ENCODE measurements at places on chromosomes 3 and 15. TPM values are rescaled to one million over a fixed set of nuclear protein-coding genes. Genes with fewer than 3 reads are reported as not detected.

- H3K36me3 ChIP-seq = no peaks in the 10 kb centered on the region
- no peak overlapping the region for H3K4me3 ChIP-seq
- H3K4me1 ChIP-seq = no peaks in the 10 kb centered on the region
Measured at GRCh38 chr3:143389388-143389787, 269.8 kb downstream of the CHST2 start.

- no peaks in the 10 kb centered on the region for H3K4me1 ChIP-seq
- H3K27me3 ChIP-seq = no peaks in the 10 kb centered on the region
- no peak for DNase-seq
Measured at GRCh38 chr15:73712107-73712506, 27.9 kb downstream of the CD276 start.

DNA sequence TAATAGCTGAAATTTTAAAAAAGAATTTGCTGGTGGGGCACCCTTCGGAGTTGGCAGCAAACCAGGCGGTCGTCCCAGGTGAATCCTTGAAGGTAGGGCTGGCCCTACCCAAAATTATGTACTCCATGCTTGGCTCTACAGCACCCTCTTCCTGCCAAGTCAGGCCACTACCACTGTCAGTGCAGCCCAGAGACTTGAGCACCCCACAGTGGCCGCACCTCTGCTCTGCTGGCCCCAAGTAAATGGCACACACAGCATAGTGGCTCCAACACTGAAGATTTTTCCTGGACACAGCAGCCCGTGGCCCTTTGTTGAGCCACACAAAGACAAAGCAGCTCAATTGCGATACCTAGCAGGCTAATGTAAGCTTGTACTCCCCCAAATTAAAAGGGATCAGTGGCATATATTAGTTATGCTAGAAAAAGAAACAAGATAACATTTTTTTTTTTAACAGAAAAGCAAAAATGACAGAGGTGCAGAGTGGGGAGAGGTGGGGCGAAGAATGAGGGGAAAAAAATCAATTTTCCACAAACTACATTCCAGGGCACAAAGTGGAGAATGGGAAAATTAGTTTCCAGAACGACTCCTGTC, 250.5 kb downstream of the UACA start:
- no peak overlapping the region for H3K27ac ChIP-seq
- H3K36me3 ChIP-seq = no peaks in the 10 kb centered on the region
- no peaks in the 10 kb centered on the region for H3K27me3 ChIP-seq
- no peak for DNase-seq
- H3K4me1 ChIP-seq = no peaks in the 10 kb centered on the region
- H3K4me3 ChIP-seq = no peak overlapping the region

DNA sequence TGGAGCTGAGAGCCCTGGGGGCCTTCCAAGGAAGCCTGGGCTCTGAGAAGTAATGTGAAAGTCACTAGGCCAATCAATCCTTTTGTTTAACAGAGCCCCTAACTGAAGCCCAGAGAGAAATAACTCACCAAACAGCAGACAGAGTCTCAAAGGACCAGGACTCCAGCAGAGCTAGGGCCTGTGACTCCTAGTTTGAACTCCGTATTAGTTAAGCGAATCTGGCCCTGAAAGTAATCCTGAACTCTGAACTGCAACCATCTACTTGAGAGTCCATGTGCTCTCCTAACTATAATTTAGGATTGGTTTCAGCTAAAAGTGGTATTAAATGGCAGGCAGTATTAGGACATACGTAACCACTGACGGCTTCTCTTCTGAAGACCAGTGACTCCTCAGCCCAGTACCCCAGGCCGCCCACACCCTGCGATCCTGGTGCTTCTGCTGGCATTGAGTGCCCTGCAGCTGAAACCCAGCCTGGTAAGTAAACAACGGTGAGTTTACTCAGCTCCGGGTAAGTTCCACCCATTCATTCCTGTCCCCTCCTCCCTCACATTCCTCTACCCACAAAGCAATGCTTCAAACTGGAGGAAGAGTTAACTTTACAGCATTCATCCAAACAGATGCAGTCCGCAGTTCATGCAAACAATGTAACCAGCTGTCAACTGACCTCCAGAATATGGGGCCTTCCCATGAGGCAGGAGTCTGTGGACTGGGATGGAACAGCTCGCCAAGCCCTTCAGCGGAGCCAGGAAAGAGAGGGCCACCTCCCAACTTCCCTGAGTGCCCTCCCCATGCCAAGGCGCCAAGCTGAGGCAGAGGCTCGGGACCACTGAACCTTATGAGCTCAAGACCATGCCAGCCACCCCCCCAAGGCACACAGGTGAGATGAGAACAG, 7.3 kb downstream of the MYO5C start:
- no peaks in the 10 kb centered on the region for H3K36me3 ChIP-seq
- no peak overlapping the region for H3K4me3 ChIP-seq
- DNase-seq = peak; percentile 36
- H3K27ac ChIP-seq = peak overlapping the region; percentile 76

- DNase-seq = no peak
- H3K27me3 ChIP-seq = no peaks in the 10 kb centered on the region
- H3K27ac ChIP-seq = no peak overlapping the region
- no peak overlapping the region for H3K4me3 ChIP-seq
Measured at GRCh38 chr3:81164806-81165205, 596.6 kb downstream of the GBE1 start.

DNA sequence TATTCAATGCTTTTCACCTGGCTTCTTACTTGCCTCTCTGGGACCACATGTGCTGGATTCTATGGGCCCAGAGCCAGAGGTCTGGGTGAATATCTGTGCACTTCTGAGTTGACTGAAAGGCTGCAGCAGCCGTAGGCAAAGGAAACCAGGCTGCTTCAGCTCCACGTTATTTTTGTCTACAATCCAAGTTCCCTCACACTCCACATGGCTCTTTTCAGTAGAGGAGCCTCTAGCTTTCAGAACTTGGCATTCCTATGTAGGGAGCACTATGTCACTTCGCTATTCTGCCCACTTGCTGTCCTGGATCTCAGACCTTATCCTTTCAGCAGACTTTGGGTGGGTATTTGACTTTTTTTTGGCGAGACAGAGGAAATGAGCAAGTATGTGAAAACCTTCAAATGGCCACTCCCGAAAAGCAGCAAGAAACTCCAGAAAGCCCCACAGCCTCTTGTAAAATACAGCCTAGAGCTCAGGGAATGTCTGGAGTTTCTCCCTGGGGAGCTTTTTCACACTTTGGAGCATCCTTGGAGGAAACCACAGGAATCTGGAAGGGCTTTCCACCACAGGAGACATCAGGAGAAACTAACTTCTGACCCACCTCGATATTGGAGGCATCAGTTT, 80.9 kb downstream of the DUT start:
- no peaks in the 10 kb centered on the region for H3K36me3 ChIP-seq
- no peaks in the 10 kb centered on the region for H3K4me1 ChIP-seq
- H3K27ac ChIP-seq = no peak overlapping the region

RHOV gene
- not detected for total RNA-seq

C3orf49 gene
- total RNA-seq = not detected

DUOXA2 gene
- 0.33 TPM for total RNA-seq

All from breast epithelium (tissue), 4 donors.